IMR-90 (cell line): ENCODE measurements at places on chromosomes 7 and 10.
A peak's percentile ranks its signal among the peaks of the same experiment; 100 is the strongest.

DNA sequence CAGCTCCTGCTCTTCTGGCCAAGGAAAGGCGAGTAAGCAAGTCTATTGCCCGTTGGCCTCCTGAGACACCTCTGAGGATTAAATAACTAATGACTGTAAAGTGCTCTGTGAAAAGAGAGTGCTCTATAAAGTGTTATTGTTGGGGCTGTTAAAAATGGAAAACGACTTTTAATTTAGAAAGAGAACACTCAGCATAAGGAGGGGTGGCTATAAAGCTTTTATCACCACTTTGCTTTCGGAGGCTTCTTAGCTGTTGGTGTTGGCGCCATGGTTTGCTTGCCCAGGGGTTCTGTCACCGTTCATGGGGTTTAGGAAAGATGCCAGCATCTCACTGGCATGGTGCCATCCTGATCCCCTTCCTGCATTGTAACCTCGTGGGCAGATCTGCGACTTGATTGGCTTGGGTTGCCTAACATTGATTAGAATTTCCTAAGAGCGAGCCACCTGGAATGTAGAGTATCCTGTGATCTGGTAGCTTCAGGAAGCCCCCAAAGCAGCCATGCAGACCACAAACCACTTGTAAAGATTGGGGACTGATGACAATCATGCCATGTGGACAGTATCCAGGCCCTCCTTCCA is 509.9 kb downstream of the LRMDA start:
- no peak for DNase-seq

- DNase-seq = peak; percentile 7
These were observed 68.9 kb upstream of the DNAAF5 start for GRCh38 chr7:657565-658119.

GRCh38 chr7:108236681-108237415 is 106.7 kb upstream of the LAMB4 start:
- DNase-seq = no peak

DNA sequence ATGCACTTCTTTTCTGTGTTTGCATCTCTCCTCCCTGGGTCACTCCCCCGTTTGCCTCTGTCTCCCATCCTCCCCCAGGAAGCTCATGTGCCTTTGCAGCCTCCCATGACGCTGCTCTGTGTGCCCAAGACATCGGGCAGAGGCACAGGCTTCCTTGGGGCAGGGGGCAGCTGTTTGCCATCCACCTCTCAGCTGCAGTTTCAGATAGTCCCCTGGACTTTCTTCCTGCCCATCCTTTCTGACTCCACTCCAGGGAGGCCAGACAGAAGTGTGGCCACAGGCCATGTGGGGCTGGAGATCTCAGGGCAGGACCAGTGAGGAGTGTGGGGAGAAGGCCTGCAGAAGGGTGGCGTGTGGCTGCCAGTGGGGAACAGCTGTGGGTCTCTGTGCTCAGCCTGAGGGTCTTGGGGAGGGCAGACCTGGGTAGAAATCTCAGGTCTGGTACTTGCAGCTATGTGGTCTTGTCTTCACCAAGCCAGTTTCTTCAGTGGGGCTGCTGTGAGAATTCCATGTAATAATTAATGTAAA is 10.6 kb upstream of the SAMD8 start:
- no peak for DNase-seq
